ENCODE measurements at places on chromosomes 7 and 10. TPM values are rescaled to one million over a fixed set of nuclear protein-coding genes. Genes with fewer than 3 reads are reported as not detected.

DNA sequence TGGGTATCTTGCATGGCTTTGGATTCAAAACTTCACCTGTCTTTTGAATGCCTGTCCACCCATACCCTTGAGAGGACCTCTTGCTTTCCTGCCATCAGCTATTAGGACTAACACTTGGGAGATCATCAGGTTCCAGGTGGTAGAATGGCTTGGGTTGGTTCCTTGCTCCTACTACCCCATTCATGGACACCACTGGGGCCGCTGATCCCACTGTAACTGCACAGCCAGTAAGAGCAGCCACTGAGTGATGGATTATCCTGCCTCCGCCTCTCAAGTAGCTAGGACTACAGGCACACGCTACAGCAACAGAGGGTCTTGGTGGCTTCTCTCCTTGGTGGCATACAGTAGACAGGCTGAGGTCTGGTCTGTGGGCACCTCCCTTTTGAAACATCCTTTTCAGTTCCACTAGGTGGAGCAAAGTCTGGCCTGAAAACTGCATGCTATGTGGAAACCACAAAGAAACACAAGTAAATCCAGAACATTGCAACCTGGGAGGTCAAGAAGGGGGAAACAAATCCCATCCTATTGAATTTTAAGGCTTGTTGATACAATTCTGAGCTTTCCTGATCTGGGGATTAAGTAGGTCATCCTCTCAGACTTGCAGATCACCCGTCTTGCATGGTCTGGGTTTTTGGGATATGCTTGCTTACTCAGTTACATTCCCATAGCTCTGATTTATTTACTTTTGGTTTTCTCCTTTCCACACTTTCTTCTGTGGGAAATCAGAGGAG lies 9.4 kb downstream of the WBP1L start:
- no peak overlapping the region for H3K4me3 ChIP-seq
- DNase-seq: no peak
- H3K27ac ChIP-seq: no peak overlapping the region
- H3K36me3 ChIP-seq: peaks cover 5% of the 10 kb centered on the region

- DNase-seq: no peak
- no peak overlapping the region for H3K4me3 ChIP-seq
- H3K27me3 ChIP-seq: no peaks in the 10 kb centered on the region
- no peaks in the 10 kb centered on the region for H3K36me3 ChIP-seq
- no peaks in the 10 kb centered on the region for H3K4me1 ChIP-seq
- H3K27ac ChIP-seq: no peak overlapping the region
These were observed 33.6 kb downstream of the VSTM4 start for GRCh38 chr10:49081547-49082275.

- DNase-seq: no peak
- H3K4me3 ChIP-seq: no peak overlapping the region
- H3K36me3 ChIP-seq: no peaks in the 10 kb centered on the region
- H3K27ac ChIP-seq: no peak overlapping the region
These were observed 341.5 kb downstream of the OTUD1 start for GRCh38 chr10:23780331-23780730.

CYP2C19 gene
- not detected for total RNA-seq

Measured in naive thymus-derived CD4-positive, alpha-beta T cell (primary cell).